CD14-positive monocyte (primary cell): ENCODE measurements at places on chromosomes 6 and 20.
A peak's percentile ranks its signal among the peaks of the same experiment; 100 is the strongest.

DNA sequence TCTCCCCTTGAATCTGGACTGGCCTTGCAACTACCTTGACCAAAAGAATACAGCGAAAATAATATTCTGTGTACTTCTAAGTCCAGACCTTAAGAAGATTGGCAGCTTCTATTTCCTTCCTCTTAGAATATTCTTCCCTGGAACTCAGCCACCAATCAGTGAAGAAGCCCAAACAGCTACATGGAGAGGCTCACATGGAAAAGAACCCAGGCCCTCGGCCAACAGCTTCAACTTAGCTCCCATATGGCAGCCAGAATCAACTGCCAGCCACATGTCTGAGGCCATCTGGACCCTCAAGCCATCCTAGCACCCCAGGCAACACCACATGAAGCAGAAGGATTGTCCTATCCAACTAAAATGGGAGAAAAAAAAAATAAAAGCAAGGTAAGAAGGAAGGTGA, 178.8 kb downstream of the IBTK start:
- DNase-seq: no peak

- DNase-seq: no peak
Observed at GRCh38 chr20:37828684-37829083, 74.2 kb upstream of the VSTM2L start.

- DNase-seq: no peak
Observed at GRCh38 chr20:61486198-61486597, 234.1 kb downstream of the CDH4 start.

DNA sequence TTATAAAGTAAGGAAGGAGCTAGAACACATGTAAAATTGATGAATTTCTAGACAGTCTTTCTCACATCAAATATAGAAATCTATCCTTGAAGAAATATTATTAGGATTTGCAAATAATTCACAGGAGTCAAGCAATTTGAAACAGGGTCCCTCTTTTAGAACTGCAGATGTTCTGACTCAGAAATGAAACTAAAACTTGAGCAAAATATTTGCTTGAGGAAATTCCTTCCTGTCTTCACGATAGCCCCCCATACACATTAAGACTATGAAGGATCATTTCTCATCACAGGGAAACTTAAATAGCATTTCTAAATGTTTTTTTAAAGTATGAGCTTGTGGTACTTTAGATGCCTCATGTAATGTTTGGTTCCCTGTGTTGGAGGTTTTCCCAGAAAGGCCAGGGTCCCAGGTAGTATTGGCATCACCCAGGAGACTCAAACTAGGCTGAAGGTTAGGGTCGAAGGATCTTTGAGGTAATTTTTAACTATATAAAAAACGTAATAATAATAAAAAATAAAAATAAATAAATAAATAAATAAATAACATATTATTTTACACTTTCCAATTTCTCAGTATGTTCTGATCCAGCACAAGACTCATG, 144.0 kb upstream of the TBX18 start:
- DNase-seq: no peak

DNA sequence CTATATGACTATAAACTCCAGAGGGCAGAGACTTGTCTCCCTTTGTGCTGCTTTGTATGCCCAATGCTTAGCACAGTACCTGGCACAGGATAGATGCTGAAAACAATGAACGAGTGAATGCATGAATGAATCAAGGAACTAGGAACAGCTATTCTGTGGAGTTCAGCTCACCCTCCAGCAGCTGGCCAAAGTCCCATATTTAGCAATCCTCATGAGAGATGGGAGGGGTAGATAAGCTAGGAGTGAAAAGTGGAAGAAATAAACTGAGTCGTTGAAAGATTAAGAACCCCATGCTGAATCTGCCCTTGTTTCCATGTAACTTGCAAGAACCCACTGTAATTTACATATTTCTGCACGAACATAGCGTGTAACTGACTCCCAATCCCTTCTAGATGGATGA, 106.5 kb downstream of the MAFB start:
- no peak for DNase-seq

DNA sequence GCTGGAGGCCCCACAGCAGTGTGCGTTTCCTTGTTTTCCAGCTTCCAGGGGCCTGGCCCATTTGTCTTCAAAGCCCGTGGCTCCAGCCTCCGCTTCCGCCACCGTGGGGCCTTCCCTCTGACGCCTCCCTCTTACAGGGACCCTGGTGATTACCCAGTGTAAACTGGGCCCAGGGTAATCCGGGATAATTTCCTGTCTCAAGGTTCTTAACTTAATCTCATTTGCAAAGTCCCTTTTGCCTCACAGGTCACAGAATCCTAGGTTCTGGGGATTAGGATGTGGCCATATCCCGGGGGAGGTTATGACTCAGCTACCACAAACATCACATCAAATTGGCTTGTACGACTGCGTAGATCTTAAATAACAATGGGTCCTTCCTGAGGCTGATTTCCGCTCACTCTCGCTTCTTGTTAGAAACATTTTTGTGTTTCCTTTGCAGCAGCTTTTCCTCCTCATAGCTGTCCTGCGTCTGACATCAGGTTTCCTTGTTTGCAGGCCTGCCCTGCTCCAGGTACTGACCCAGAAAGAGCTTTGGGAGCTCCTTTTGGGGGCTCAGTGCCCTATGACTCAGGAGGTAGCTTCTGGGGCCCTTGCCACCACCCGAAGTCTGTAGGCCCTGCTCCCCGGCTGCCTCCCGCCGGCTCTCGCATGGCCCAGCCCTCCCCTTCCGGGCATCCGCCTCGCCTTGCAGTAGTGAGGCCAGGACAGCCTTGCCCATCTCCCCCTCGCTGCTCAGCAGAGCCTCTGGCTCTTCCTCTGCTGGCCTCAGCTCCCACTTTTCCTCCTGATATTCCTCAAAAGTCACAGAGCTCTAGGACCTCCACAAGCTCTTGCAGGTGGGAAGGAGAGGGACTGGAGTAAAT, 100.5 kb downstream of the ERMARD start:
- DNase-seq: no peak

- no peak for DNase-seq
Observed at GRCh38 chr6:104795363-104795762, 64.4 kb downstream of the HACE1 start.

GRCh38 chr6:70045413-70045812, 179.1 kb downstream of the COL19A1 start:
- DNase-seq: no peak

GRCh38 chr6:24313251-24314141, 44.4 kb downstream of the DCDC2 start:
- DNase-seq: no peak

GRCh38 chr6:170291271-170292110, 613 bp upstream of the DLL1 start:
- no peak for DNase-seq

DNA sequence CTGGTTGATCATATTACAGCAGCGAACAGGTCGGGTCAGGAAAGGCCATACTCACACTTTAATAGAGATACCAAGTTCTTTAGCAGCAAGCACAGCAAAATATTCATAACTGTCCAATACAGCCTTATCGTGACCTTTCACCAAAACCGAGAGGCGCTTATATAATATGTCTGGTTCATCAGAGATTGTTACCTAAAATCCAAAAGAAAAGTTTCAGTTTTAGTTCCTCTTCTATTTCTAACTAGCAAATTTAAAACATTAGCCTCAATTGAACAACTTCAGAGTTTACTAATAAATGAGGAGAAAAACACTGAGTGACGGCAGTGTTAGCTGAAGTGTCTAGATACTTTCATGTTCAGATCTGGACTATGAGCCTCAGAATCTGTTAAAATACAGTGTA, 5.9 kb downstream of the MRPS10 start:
- DNase-seq: no peak

DNA sequence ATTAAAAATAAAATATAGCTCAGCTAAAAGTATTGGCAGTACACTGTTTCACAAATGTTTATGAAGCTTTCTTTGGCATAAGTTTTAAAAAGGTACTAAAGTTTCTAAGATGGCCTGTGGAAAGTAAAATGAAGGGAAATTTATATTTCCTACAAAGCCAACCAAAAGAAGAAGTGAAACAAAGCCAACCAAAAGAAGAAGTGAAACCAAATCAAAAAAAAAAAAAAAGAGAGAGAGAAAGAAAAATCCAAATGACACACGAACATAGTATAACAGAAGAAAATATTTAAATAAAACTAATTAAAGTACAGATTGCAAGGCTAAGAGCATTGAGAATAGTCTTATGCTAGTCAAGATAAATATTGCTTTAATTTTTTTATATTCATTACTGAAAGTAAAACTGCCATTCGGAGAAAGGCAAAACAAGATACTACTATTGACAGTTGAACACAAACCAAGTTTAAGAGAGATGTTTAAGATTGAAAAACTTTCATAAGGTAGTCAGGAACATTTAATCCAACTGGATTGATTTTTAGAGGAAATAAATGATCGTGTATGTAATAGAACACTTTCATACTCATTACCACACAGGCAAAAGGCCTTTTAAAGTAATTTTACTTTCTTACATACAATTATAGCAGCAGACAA, 12.8 kb upstream of the KHDRBS2 start:
- peak; percentile 37 for DNase-seq

DNA sequence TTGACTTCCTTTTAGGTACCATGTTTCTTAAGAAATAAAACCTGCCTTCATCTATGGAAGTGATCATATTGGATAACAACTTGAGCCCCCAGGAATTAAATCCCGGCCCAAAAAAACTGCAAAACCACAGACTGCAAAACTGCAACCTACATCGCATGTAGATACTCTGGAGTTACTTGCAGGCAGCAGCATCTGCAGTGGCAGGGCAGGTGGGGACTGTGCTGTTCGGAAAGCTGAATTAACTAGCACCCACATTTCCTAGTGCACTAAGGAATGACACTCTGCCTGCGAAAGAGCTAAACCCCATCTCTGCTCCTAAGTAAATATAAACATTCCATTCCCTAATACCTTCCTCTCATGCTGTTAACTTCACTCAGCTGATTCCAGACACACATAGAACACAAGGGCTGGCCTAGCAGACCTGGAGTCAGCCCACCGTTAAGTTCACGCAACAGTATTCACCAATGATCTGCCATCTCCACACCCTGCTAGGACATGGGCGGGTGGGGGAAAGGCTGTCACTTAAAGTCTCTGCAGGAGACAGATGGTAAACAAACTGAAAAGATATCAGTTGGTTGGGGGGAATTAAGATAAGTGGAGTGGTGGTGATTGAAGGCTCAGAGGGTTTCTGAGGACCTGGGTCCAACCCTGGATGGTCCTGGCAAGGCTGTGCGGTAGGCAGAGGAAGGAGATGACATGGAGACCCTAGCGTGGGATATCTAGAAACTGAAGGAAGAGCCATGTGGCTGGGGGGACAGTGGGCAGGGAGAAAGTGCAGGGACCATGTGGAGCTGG, 128.4 kb downstream of the SYCP2 start:
- DNase-seq: no peak

GRCh38 chr6:2375443-2375842, 130.0 kb upstream of the GMDS start:
- DNase-seq: no peak

DNA sequence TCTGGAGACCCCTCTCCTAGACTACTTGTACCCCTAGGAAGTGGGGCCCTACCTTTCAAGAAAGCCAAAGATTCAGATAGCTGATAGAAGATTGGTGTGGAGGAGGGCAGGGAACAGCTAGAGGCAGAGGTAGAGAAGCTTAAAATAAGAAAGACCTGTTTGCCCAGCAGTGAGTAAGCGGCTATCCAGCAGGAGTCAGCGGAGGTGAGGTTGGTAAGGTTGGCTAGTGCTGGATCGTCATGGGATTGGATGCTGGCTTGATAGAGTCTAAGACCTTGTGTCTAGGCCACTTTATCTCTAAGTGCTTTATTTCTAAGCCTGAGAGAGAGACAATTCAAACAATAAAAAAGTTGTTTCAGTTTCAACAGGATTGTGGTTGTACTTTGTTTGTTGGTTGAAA, 19.1 kb downstream of the ANKS1A start:
- no peak for DNase-seq

DNA sequence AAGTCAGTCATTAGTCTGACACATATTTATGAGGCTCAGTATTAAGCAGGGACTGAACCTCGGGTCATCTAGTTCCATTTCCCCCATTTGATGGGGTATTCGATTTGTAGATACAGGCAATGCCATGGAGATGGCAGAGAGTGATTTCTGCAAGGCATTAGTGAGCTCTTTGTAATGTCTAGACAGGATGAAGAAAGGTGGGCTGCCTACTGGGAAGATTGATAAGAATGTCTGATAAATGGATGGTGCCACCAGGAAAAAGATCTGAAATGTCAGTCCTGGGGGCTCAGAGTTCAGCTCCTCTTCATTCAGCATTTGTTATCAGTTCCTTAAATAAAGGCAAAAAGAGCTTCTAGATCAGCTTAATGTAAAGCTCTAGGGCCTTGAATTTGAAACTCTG, 51.4 kb downstream of the HS3ST5 start:
- DNase-seq: no peak

- DNase-seq: peak; percentile 29
Observed at GRCh38 chr6:143542888-143543287, 31.4 kb upstream of the FUCA2 start.

GRCh38 chr6:101608703-101609102, 215.2 kb downstream of the GRIK2 start:
- DNase-seq: no peak

- DNase-seq: no peak
Observed at GRCh38 chr6:124768224-124768623, 194.0 kb upstream of the RNF217 start.

DNA sequence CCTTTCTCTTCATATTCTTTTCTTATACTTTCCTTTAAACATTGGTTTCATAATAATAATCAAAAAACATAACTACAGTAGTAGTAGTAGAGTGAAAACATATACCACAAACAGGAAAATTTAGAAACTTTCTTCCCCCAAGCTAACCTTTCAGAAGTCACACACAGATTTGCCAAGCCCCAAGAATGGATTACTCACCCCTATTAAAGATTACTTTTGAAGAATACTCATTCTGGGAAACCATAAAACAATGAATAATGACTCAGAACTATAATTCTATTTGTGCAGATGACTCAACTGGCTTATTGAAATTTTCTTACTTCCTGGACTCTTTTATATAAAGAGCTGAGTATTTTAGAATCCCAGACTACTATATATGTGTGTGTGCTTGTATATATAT, 119.4 kb upstream of the GJE1 start:
- no peak for DNase-seq

DNA sequence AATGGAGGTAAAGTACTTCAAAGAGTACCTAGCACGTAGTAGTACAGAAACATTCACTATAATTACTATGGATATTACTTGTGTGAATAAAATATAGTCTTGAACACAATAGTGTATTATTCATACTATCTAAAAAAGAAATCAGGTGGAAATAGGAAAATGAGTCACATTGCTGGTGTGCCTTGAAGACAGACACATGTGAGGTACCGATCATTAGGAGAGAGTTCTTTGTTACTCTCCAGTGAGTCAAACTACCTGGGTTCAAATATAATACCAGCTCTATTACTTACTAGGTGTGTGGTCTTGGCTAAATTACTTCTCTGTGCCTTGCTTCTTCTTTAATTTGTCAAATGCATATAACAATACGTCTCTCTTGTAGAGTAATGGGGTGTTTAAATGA, 50.8 kb upstream of the BEND6 start:
- DNase-seq: no peak

DNA sequence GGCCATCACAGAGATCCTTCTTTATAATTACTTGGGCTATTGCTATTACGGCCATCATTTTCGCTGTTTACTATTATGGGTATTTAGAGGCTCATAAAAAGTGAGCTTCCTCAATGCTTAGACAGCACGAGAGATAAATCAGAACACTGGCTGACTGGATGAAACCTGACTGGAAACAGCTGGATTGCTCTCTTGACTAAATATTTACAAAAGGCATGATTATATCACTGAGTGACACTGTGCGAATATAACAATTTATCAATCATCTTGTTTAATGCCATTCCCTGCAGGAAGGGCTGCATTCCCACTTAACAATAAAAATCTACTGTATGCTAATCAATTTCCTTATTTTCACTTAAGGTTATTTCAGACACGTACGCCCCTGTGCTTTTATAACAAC, 260.1 kb upstream of the ARID1B start:
- DNase-seq: no peak

GRCh38 chr6:18405477-18406293, 18.5 kb downstream of the RNF144B start:
- DNase-seq: no peak
